ENCODE measurements at places on chromosomes 12 and 14. TPM values are rescaled to one million over a fixed set of nuclear protein-coding genes. Genes with fewer than 3 reads are reported as not detected.

Gene TBC1D30
- total RNA-seq, result 41.1 TPM

GRCh38 chr12:12176402-12176801 is 90.4 kb downstream of the LRP6 start:
- no peaks in the 10 kb centered on the region for H3K36me3 ChIP-seq
- no peak overlapping the region for H3K4me3 ChIP-seq
- DNase-seq, result no peak
- H3K27ac ChIP-seq, result no peak overlapping the region
- H3K4me1 ChIP-seq, result peaks cover 4% of the 10 kb centered on the region

DNA sequence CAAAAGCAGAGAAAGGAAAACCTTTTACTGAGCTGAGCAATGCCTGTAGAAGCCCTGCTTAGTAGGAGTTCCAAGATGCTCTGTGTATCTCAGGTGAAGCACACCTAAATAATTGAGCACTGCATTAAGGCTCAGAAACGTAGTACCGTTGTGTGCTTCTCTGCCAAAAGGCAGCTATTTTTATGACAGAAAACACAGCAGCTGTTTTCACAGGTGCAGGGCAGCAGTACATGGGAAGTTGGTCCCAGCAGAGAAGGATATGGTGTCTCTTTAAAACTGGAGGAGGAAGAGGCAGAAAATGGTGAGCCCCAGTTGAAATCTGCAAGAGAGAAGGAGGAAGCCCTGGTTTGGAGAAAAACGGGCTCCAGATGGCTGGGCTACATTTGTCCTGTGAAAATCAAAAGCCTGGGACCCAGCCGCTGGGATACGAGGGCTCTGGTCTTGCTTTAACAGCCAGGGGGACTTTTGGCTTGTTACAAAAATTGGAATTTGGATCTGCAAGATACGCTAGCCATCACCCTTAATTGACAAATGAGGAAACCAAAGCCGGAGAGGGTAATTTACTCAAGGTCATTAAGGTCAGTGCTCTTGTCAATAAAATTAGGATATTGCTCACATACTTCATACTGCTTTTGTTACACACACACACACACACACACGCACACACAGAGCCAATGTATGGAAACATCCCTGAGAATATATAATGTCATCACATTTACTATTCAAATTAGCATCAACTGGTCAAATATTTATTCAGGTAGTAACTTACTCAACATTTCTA is 27.3 kb downstream of the SPRING1 start:
- peaks cover 5% of the 10 kb centered on the region for H3K4me1 ChIP-seq
- H3K27me3 ChIP-seq, result no peaks in the 10 kb centered on the region
- H3K4me3 ChIP-seq, result no peak overlapping the region
- H3K27ac ChIP-seq, result no peak overlapping the region
- no peak for DNase-seq

- peak; percentile 35 for DNase-seq
- peak overlapping the region; percentile 83 for H3K4me3 ChIP-seq
- peaks cover 14% of the 10 kb centered on the region for H3K27me3 ChIP-seq
- H3K4me1 ChIP-seq, result peaks cover 42% of the 10 kb centered on the region
Observed at GRCh38 chr14:21025371-21026273, 761 bp upstream of the NDRG2 start.

- DNase-seq, result no peak
- no peak overlapping the region for H3K4me3 ChIP-seq
- peaks cover 2% of the 10 kb centered on the region for H3K36me3 ChIP-seq
- no peak overlapping the region for H3K27ac ChIP-seq
- no peaks in the 10 kb centered on the region for H3K4me1 ChIP-seq
Observed at GRCh38 chr12:95118138-95118787, 44.8 kb upstream of the NR2C1 start.

DNA sequence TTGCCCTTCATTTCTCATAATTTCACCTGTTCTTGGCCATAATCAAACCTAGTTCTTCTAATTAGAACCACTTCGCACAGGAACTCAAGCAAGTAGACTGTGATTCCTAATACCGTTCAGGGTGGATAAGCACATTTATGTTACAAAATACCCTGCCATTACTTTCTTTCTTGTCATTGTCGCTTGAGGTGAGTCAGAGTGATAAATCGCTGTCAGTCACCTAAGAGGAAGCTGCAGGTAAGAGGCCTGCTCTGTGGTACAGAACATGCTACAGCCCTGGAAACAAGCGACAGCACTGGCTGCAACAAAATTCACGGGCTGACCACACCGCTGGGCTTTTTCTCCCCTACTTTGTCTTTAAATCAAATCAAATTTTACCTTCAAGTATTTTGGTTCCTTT is 218.2 kb downstream of the ANO6 start:
- no peak overlapping the region for H3K4me3 ChIP-seq
- peaks cover 29% of the 10 kb centered on the region for H3K36me3 ChIP-seq
- no peak overlapping the region for H3K27ac ChIP-seq
- no peaks in the 10 kb centered on the region for H3K4me1 ChIP-seq
- DNase-seq, result no peak
- H3K27me3 ChIP-seq, result no peaks in the 10 kb centered on the region

DNA sequence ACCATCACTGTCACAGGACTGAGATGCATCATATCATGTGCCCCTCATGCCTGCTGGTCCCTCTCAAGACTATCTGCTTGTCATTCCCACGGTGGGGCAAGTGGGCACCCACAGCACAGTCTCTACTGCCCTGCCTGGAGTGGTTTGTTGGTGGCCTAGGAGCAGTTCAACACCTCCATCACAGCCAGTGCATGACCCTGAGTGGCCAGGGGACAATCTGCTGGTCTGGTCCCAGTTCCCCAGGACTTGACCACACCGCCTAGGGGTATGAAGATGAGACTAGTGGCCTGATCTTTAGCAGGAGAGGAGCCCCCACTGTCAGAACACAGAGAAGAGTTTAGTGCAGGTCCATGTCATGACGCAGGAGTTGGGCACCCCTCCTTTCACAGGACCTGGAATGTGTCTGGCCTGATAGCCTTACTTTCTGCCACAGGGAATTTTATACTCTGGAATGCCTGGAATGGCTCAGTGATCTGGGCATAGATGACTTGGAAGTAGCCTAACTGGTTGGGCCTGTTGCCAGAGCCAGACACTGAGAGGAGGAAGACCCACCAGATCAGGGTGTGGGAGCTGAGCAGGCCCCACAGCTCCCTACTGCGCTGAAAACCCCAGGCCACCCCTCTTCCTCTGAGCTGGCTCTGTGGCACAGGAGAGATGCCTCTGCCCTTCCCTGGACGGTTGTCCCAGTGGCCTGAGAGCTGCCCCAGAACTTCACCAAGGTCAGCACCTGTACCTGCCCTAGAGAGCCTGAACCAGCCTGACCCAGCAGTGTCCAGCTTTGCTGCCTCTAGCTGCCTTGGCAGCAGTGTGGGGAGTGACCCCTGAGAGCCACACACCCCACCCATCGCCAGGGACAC is 83.3 kb downstream of the PUS7L start:
- H3K27me3 ChIP-seq, result no peaks in the 10 kb centered on the region
- no peak overlapping the region for H3K27ac ChIP-seq
- no peaks in the 10 kb centered on the region for H3K4me1 ChIP-seq
- no peak overlapping the region for H3K4me3 ChIP-seq

Gene LRFN5
- total RNA-seq, result not detected

Gene NKX2-8
- not detected for total RNA-seq

Gene EMP1
- 23.9 TPM for total RNA-seq

GRCh38 chr12:53234271-53234914 is 2.4 kb upstream of the RARG start:
- no peaks in the 10 kb centered on the region for H3K36me3 ChIP-seq
- no peak overlapping the region for H3K4me3 ChIP-seq
- H3K27ac ChIP-seq, result peak overlapping the region; percentile 8
- H3K27me3 ChIP-seq, result no peaks in the 10 kb centered on the region
- DNase-seq, result peak; percentile 78
- peaks cover 28% of the 10 kb centered on the region for H3K4me1 ChIP-seq

GRCh38 chr12:45575417-45575816 is 154.1 kb upstream of the ARID2 start:
- H3K4me1 ChIP-seq, result no peaks in the 10 kb centered on the region
- H3K36me3 ChIP-seq, result no peaks in the 10 kb centered on the region
- no peak overlapping the region for H3K4me3 ChIP-seq
- DNase-seq, result no peak
- H3K27me3 ChIP-seq, result no peaks in the 10 kb centered on the region
- H3K27ac ChIP-seq, result no peak overlapping the region

Gene SDR9C7
- not detected for total RNA-seq

DNA sequence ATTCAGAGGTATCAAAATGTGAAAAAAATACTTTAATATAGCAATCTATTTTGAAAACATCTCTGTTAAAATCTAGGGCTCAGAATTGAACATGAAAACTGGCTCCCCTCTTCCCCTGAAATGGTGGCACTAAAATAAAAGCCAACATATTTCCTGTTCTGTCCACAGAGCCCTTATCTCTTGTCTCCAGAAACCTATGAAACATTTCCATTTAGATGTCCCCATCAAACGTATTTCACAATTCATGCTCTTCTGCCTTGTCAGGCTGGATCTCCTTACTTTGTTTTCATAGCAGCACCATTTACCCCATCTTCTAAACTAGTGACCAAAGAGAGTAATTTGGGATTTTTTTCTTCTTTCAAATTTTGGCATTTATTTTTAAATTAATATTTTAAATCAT is 42.4 kb downstream of the PDE3A start:
- no peak for DNase-seq
- no peak overlapping the region for H3K4me3 ChIP-seq
- no peaks in the 10 kb centered on the region for H3K4me1 ChIP-seq
- no peak overlapping the region for H3K27ac ChIP-seq

Gene TCP11L2
- total RNA-seq, result 0.29 TPM

Gene PRH2
- not detected for total RNA-seq

Gene NPFF
- total RNA-seq, result not detected

DNA sequence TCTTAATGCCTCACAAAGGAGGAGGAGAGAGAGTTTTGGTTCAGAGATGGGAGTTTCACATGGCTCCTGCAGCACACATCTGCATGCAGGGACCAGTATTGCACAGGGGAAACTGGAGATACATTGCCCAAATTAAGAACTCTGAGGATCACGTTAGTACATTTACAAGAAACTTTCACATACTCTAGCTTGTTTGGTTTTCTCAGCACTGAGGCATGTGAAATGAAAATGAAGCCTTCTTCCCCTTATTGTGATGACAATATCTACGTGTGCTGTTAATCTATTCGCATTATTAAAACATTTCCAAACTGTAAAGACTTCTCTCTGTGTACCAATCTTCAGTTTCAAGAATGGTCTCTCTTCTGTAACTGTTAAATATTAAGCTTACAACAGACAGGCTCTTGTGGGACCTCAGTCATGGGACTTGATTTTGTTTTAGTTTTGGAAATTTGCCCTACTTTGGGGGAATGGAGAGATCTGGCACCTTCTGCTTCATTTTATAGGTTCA is 124.7 kb downstream of the DAAM1 start:
- H3K4me3 ChIP-seq, result no peak overlapping the region
- H3K4me1 ChIP-seq, result no peaks in the 10 kb centered on the region
- no peaks in the 10 kb centered on the region for H3K27me3 ChIP-seq
- no peak overlapping the region for H3K27ac ChIP-seq

DNA sequence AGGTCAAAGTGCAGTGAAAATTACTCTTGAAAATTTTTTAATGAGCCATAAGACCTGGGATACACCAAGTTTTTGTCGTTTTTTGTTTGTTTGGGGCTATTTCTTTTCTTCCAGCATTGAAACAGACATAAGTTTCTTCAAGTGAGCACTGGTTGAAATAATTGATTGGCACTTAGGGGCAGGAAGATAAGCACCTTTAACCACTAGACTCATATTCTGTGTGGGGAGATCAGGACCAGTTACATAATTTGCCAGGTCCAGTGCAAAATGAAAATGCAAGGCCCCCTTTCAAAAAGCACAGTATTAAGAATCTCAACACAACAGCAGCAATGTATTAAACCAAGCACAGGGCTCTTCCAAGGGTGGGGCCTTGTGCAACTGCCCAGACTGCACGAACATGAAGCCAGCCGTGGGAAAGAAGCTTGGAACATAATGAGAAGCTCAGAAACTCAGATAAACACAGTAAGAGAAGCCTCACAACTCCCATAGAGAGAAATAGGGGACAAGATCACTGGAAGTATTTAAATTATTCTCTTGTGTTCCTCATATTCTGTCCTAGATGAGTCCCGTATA is 3.2 kb upstream of the TCP11L2 start:
- no peak overlapping the region for H3K4me3 ChIP-seq
- DNase-seq, result no peak
- H3K36me3 ChIP-seq, result no peaks in the 10 kb centered on the region
- no peak overlapping the region for H3K27ac ChIP-seq

Gene TUNAR
- total RNA-seq, result 0.29 TPM

DNA sequence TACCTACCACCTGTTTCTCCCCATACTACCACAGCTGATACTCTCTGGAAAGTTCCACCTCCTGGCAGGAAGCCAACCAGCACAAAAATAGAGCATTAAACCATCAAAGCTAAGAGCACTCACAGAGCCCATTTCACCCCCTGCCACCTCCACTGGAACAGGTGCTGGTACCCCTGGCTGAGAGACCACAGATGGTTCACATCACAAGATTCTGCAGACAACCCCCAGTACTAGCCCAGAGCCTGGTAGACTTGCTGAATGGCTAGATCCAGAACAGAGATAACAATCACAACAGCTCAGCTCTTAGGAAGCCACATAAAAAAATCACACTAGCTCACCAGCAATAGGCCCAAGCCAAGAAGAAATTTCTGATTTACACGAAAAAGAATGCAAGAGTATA is 855.2 kb downstream of the FSCB start:
- H3K27ac ChIP-seq, result peak overlapping the region; percentile 36
- H3K27me3 ChIP-seq, result no peaks in the 10 kb centered on the region
- DNase-seq, result no peak
- no peaks in the 10 kb centered on the region for H3K36me3 ChIP-seq

Gene KLHL33
- total RNA-seq, result not detected

Gene ST8SIA1
- 0.29 TPM for total RNA-seq

DNA sequence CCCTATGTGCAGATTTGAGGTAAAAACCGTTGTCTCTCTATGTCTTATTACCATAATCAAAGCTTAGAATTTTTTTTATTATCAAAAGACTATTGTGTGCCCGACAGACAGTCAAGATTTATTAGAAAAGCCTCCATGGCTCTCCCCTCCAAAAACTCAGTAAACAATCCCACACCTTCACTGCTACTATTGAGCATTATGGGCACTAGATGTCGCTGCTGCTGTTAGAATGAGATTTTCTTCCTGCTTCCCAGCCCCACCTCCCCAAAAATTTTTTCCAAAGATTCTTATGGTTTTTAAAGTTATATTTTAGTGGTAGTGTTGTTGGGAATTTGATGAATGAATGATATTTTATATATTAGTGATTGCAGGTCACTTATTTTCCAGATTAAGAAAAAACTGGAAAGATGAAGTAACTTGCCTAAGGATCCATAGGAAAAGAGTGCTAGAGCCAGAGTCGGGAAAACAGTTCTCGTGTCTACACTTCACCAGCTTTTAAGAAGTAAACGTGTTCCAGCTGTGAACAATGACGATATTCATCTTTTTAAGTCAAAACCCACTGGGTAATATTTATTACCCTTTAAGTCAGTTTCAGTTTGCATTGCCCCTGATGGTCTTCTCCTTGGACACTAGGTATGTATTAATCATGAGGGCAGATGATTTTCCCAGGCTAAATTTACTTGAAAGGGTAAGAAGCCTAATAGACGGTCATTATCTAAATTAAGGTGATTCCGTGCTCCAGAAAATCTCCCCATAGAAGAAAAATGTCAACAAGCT is 12.2 kb upstream of the FOXG1 start:
- no peak overlapping the region for H3K4me3 ChIP-seq
- H3K4me1 ChIP-seq, result no peaks in the 10 kb centered on the region
- H3K27ac ChIP-seq, result no peak overlapping the region
- peak; percentile 77 for DNase-seq

- H3K27ac ChIP-seq, result no peak overlapping the region
- peaks cover 9% of the 10 kb centered on the region for H3K4me1 ChIP-seq
- H3K4me3 ChIP-seq, result no peak overlapping the region
- peak; percentile 73 for DNase-seq
- H3K27me3 ChIP-seq, result peaks cover 6% of the 10 kb centered on the region
Observed at GRCh38 chr14:23936084-23936829, 17.3 kb upstream of the DHRS4 start.

Gene MAP3K12
- total RNA-seq, result 43.3 TPM
